NCI-H1417 treated with DMSO at 0.1 percent for 48 hours (cell line): ENCODE measurements at places on chromosomes 7 and 10.

DNA sequence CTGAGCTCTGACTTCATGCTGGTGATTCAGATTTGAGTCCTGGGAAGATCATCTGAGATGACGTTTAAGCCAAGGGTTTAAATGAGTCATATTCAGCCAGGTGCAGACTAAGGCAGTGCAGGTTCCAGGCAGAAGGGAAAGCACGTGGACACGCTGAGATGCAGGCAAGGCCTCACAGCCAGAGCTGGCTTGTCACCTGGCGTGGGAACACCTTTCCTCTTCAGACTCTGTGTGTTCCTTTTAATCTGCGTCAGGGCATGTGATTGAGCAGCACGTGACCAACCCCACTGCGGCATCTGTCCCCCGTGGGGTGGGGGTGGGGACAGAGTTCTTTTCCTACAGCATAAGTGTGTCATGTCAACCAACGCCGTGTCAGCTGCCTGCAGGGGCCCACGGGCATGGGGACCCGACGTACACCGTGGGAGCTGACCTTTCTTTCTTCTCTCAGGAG, 10.7 kb upstream of the IDI2 start:
- no peak for DNase-seq

GRCh38 chr7:45203459-45203858, 45.9 kb downstream of the RAMP3 start:
- DNase-seq: no peak

- DNase-seq: no peak
These were observed 30.9 kb upstream of the CFAP46 start for GRCh38 chr10:132972986-132973902.

GRCh38 chr10:127649642-127650041, 87.3 kb upstream of the FOXI2 start:
- no peak for DNase-seq

GRCh38 chr10:77944519-77944918, 18.0 kb upstream of the DLG5 start:
- DNase-seq: no peak

- no peak for DNase-seq
These were observed 1003.0 kb downstream of the SORCS3 start for GRCh38 chr10:105644091-105644490.

- DNase-seq: no peak
These were observed 17.0 kb upstream of the WAPL start for GRCh38 chr10:86538547-86538946.

GRCh38 chr7:15498465-15498864, 63.4 kb downstream of the AGMO start:
- no peak for DNase-seq

DNA sequence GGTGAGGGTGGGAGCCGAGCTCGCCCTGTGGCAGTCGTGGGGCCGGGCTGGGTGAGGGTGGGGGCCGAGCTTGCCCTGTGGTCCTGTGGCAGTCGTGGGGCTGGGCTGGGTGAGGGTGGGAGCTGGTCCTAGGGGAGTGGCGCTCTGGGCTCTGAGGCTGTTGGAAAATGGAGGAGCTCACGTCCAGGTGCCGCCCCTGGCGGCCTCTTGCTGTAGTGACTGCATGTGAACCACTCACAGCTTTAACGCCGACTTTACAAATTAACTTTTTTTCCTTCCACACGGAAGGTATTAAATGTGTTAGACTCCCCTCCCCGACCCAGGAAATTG, 312.6 kb downstream of the WDR37 start:
- DNase-seq: no peak

- no peak for DNase-seq
These were observed 56.5 kb downstream of the ZNF277 start for GRCh38 chr7:112262855-112263487.

DNA sequence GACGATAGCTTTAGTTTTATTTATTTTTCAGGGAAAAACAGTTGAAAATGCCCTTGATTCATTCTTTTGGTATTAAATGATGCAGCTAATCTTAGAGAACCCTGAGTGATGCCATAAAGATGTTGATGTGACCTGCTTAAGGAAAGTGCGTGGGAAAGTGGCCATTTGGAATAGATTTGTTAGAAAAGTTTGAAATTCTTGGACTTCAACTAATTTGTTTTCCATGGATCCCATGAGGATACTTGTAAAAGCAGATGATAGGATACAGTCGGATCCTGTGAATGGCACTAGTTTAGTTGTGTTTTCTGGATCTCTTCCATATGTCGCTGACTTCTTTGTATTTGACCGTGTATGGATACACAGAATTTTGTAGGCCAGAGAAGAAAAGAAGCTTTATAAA, 69.0 kb downstream of the SEPTIN7 start:
- no peak for DNase-seq

DNA sequence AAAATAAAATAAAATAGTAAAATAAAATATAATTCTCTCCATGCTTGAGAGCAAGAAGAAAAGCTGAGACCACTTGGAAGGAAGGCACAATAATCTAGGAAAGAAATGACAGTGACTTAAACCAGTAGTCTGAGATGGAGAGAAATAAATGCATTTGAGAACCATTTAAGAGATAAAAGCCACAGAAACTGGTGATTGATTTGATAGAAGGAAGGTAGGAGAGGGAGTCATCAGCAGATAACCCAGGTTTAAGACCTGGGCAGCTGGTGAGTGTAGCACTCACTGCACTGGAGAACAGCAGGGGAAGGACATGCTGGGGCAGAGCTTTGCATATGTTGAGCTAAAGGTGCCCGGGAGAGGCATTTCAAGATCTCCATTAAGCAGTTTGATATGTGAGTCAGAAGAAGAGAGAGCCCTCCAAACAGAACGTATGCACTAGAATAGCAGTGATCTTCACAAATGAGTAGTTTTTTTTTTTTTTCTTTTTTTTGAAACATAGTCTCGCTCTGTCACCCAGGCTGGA, 268.0 kb downstream of the DYNC1I1 start:
- DNase-seq: no peak

- no peak for DNase-seq
These were observed 3.4 kb downstream of the TACR2 start for GRCh38 chr10:69413221-69413865.

GRCh38 chr7:107678110-107678753, 17.6 kb downstream of the SLC26A4 start:
- no peak for DNase-seq

DNA sequence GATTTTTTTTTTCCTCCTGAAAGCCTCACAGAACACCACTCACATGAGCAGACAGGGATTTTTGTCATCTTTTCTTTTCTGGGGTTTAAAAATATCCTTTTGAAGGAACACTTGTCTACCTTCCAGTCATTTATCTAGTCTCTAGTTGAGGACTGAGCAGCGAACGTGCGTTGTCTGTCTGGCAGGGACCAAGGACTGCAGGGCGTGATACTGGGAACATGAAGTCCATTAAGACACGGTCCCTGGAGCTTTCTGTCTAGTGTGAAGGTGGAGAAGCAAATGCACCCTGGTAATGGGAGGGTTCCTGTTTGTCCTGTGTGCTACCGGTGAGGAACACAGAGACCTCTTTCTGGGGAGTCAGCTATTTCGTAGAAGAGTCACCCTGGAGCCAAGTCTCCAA, 207.4 kb downstream of the TMEM178B start:
- DNase-seq: no peak

GRCh38 chr10:126663328-126663727, 7.2 kb downstream of the C10orf90 start:
- DNase-seq: no peak

GRCh38 chr10:93601146-93601773, at the start of gene RBP4:
RBP4 (minus strand) TSS chr10:93601235; CDS start chr10:93601028, 207 bp downstream.
- DNase-seq: no peak

DNA sequence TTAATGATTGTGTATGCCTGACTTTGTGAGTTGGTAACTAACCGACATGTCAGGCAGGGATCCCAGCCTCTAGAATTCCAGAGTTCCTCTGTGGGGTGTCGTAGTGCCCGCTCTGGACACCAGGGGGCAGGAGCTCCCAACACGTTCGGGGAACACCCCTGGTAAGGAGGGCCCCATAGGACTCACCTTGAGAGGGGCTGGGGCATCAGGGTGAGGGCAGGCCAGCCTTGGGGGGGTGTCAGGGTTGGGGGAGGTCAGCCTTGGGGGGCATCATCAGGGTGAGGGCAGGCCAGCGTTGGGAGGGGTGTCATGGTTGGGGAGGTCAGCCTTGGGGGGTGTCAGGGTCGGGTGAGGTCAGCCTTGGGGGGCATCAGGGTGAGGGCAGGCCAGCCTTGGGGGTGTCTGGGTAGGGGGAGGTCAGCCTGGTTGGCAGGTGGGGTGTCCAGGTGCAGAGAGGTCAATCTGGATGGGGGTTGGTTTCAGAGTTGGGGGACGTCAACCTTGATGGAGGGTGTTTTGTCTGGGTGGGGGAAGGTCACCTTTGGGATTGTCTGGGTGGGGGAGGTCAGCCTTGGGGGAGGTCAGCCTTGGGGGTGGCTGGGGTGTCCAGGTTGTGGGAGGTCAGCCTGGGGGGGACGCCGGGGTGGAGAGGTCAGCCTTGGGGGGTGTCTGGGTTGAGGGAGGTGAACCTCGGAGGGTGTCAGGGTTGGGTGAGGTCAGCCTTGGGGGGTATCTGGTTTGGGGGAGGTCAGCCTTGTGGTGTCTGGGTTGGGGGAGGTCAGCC, 45.6 kb upstream of the SUN1 start:
- DNase-seq: no peak

- DNase-seq: no peak
These were observed 1277.1 kb downstream of the GATA3 start for GRCh38 chr10:9331583-9332008.

DNA sequence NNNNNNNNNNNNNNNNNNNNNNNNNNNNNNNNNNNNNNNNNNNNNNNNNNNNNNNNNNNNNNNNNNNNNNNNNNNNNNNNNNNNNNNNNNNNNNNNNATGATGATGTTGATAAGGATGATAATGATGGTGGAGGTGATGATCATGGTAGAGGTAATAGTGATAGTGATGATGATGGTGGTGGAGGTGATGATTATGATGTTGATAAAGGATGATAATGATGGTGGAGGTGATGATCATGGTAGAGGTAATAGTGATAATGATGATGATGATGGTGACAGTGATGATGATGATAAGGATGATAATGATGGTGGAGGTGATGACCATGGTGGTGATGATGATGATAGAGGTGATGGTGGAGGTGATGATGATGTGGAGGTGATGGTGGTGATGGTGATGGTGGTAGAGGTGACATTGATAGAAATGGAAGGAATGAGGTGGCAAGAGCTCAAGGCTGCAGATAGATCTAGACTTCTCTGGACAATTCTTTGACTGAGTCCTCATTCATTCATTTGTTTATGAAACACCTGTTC, 47.8 kb downstream of the FAM20C start:
- DNase-seq: no peak

DNA sequence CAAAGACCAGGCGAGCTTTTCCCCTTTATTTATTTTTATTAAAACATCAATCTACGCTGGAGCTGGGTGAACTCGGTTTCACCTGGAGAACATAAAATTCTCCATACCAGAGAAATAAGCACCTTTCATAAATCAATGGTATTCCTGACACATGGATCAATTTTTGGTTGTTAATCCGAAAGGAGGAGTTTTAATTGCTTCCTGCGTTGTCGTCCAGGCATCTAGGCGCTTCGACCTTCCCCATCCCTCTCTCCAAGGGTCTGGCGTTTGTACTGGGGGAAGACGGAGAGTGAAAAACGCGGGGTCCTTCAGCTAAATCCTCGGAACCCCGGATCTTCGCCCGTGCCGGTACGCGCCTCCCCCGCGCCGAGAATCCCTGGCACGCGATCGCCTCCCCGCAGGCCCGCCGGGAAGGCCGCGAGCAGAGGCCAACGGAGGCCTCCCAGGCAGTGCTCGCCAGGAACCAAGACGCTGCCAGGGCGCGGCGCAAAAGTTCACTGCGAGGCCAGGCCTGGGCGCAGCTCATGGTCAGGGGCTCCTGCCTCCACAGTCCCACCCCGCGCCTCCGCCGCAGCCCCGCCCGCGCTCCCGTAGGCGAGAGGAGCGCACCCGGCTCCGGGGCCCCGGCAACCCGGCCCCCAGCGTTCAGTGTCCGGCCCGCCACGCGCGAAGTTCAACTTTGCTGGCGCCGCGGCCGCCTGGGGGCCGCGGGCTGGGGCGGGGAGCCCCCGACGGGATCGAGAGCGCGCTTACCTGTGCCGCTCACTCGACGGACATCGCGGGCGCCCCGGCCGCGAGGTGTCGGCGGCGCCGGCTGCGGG, 8.3 kb upstream of the EBF3 start:
- DNase-seq: no peak

DNA sequence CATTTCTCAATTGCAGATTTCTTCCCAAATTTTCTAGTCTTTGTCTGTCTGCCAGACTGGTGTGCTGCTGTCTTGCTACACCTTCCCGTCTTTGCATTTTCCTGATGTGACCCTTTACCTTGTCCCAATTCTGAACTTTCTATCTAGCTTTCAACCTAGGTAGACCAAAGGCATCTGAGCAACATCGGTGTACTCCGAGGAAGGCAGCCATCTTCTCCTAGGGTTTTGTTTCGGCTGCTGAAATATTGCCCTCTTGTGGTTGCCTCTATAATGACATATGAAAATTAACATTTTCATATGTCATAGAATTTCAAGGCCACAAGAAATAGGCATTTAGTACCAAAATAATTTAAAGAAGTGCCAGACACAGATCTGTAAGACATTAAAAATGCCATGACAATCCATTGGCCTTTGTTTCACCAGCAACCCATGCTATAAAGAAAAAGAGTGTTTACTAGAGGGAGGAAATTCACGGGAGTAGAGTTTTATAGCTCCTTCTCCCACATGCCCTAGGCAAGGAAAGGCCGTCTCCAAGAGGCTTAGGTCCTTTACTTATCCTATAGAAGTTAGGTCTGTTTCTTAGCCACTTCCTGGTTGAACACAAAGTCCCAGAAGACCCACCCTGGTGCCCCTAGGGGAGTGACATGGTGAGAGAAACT, 23.4 kb downstream of the OR9A2 start:
- DNase-seq: no peak

GRCh38 chr10:23522345-23522744, 83.5 kb downstream of the OTUD1 start:
- no peak for DNase-seq

- DNase-seq: no peak
These were observed 205.5 kb upstream of the KLF14 start for GRCh38 chr7:130939321-130940095.

DNA sequence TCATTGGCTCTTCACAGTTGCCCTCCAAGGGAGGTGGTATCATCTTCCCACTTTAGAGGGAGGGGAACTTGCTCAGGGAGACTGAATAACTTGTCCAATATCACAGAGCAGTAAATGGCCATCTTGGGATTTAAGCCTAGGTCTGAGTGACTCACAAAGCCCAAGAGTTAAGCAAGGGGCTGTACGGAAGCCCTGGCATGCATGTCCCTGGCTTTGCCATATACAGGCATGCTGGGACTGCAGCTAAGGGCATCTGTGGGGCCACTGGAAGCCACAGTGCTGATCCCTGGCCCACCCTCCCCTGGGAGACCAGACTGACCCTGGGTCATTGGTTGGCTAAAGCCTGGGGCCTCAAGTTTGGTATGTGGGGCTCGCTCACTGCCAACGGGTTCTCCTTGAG, 3.1 kb downstream of the VSIR start:
- no peak for DNase-seq

DNA sequence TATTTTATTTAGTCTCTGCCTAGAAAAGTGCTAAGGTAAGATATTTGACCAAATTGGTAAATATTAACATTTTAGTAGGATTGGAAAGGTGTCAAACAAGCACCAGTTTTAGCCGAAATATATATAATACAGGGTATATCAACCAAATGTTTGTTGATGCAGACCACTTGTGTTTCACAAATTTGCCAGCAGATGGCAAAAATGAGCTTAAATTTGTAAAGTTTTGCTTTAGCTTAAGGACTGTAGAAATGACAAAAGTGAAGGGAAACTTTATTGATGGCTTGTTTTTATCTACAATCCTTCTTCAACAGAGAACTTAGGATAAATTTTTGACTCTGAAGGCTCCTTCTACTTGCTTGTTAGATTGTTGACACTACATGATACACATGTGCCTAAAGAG, 4.8 kb upstream of the POLR1F start:
- no peak for DNase-seq

GRCh38 chr10:112202561-112203241, 19.1 kb upstream of the GPAM start:
- DNase-seq: no peak
